Skin of body (tissue), 3 donors: ENCODE measurements at places on chromosomes 12 and 14. TPM values are rescaled to one million over a fixed set of nuclear protein-coding genes. Genes with fewer than 3 reads are reported as not detected.
A peak's percentile ranks its signal among the peaks of the same experiment; 100 is the strongest.

GRCh38 chr12:86623267-86623666, 367.1 kb upstream of the MGAT4C start:
- no peak for DNase-seq

DNA sequence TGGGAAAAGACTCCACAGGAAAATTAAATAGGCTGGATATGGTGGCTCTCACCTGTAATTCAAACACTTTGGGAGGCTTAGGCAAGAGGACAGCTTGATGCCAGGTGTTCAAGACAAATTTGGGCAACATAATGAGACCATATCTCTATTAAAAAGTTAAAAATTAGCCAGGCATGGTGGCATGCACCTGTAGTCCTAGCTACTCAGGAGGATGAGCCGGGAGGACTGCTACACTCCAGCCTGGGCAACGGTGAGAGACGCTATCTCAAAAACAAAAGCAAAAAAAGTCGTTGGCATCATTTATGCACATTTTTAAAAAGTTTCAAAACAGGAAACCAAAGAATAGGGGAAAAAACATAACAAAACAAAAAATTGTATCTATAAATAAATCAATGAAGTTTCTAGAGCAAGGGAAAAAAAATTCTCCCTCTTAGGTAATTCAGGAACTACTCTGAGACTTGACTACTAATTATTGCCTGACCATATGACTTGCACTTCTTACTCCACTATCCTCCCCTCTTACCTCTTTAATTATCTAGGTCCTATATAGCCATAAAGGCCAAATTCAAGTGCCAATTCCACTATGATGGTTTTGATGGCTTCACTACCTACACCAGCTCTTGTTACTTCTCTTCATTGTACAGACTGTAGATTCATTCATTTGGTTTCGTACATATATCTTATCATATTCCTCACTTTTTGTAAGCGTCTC, 1.6 kb downstream of the METTL3 start:
- no peak for DNase-seq

The GPRC5D gene
- total RNA-seq = 10.1 TPM

DNA sequence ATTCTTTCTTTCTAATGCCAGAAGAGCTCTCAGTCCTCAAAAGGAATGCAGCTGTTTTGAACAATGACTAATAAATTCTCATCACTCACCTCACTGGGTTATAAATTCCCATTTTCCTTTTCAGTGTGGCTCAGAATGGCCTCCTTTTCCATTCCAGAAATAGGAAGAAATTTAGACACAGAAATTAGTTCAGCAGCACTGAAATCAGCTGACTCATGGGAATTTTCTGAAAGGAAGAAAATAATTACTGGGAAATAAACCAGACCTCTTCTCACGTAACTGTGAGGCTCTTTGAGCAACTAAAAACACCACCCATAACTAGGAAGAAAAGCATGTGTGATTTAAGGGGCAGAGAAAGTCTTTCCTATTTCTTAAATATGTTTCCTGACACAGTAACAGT, 23.8 kb downstream of the CD163 start:
- no peak for DNase-seq

The DPPA3 gene
- total RNA-seq = not detected

The DDX51 gene
- total RNA-seq = 9.9 TPM

DNA sequence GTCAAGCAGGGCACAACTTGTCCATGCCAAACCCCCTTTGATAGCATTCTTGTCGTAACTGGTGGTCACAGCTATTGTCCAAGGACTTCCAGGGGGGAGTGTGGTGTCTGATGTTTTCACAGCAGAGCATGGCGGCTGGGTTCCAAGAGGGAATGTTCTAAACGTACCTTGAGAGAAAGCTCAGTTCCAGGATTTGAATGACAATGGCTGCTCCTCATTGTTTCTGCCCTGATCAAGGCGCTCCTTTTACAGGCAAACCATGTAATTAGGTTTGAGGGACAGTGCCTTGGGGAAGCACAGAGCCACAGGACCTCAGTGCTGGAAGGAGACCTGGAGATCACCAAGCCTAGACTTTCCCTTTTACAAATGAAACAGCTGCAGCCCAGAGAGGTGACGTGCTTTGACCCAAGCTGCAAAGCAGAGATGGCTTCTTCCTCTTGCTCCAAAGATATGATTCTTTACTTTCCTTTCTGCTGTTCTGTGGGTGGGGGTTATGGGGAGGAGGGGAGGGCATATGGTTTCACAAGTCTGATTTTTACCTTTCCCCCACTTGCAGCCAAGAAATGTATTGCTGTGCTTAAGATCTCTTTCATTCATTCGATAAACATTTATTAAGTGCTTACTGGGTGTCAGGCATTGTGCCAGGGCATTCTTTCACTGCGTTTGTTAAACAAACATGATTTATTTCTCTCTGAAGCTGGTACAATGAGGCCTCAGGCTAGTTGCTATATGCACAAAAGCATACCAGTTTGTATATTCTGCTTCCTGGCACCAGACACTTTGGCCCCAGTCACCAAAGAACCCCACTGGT, 172.8 kb downstream of the KTN1 start:
- peak; percentile 16 for DNase-seq

The FSCB gene
- 0.10 TPM for total RNA-seq

DNA sequence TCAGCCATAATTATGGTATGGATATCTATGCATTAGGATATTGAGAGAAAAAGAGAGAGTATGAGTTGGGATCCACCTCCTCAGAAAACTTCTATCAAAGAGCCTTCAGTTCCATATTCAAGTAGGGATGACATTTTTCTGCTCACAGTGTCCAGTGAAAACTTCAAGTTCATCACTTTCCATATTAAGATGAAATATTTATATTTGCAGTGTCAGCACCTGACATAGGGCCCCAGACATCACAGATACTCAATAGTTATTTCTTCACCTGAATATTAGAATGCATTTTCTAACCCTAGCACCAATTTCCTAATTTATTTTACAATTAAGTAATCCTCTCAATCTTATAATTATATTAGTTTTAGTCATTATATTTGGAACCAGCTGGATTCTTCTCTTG, 318.0 kb upstream of the MGAT4C start:
- no peak for DNase-seq

DNA sequence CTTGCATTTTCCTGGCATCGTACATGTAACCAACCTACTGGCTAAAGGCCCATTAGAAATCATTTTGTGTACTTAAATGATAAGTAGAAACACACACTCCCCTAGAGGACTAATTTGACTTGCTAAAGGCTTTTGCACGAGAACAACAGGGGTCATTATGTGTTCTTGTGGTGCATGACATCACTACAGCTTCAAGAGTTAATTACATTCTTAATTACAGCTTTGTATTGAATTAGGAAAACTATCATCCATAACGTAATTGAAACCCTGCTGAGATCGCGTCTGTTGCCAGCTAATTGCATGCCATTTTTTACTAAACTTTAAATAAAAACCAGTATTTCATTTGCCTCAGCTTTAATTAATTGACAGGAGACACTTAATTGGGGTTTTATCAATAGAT, 51.4 kb downstream of the TMEM132C start:
- DNase-seq = peak; percentile 72

- no peak for DNase-seq
These were observed 3.7 kb upstream of the TAS2R19 start for GRCh38 chr12:11026118-11026517.

- DNase-seq = no peak
These were observed 8.4 kb downstream of the TMEM19 start for GRCh38 chr12:71694099-71694820.

The DBX2 gene
- 0.10 TPM for total RNA-seq

DNA sequence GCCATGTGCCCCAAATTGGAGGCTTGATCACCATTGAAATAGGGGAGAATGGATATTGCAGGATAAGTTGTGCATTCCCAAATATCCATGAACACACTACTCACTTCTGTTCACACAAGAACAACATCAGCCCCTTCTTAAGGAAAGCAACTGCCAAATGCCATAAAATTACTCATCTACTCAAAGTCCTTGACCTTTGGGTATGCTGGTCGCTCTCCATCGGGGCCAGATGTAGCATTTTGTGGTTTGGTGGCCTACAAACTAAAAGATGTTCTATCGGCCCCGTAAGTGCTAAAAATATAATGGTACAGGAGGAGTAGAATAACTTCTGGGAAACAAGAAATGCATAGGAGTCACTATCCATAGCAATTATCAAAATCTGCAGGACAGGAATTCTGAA, 362.6 kb downstream of the AEBP2 start:
- DNase-seq = no peak

The TPH2 gene
- not detected for total RNA-seq

The CLEC4C gene
- 0.30 TPM for total RNA-seq

GRCh38 chr14:72737560-72737943, 156.3 kb downstream of the DPF3 start:
- DNase-seq = no peak

The SAMD15 gene
- total RNA-seq = 0.79 TPM

The LPCAT3 gene
- total RNA-seq = 24.9 TPM

The MSRB3 gene
- total RNA-seq = 23.8 TPM

GRCh38 chr12:12837025-12837812, 24.1 kb downstream of the DDX47 start:
- DNase-seq = no peak

The ASCL4 gene
- total RNA-seq = 1.6 TPM

The GDF3 gene
- total RNA-seq = not detected

The NEUROD4 gene
- total RNA-seq = not detected

GRCh38 chr12:91722072-91722471, 423.6 kb downstream of the BTG1 start:
- no peak for DNase-seq

GRCh38 chr12:9135903-9136310, 20.2 kb upstream of the A2M start:
- DNase-seq = no peak

The KLRF1 gene
- 0.39 TPM for total RNA-seq

The FAM181A gene
- total RNA-seq = not detected

GRCh38 chr14:96804895-96805294, 7.7 kb downstream of the VRK1 start:
- DNase-seq = no peak

- DNase-seq = no peak
These were observed 209.8 kb upstream of the NUDT4 start for GRCh38 chr12:93167841-93168492.

The CCDC196 gene
- not detected for total RNA-seq

DNA sequence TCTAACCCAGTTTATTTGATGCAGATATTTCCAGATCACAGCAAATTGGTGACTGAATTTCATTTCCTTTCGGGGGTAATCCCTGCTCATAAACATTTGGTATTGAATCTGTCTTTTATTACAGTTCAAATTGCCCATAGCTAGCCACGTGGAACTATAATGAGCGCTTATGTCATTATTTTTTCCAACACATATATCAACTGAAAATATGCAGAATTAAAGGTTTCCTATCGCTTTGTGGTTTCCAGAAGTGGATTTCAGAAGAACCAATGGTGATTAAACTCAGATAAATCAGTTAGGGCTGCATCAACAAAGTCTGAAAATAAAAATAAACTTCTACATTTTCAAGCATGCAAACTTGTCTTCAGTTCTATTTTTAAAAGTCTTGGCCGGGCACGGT, 111.9 kb downstream of the PIK3C2G start:
- peak; percentile 80 for DNase-seq

The TAS2R31 gene
- total RNA-seq = 13.5 TPM

DNA sequence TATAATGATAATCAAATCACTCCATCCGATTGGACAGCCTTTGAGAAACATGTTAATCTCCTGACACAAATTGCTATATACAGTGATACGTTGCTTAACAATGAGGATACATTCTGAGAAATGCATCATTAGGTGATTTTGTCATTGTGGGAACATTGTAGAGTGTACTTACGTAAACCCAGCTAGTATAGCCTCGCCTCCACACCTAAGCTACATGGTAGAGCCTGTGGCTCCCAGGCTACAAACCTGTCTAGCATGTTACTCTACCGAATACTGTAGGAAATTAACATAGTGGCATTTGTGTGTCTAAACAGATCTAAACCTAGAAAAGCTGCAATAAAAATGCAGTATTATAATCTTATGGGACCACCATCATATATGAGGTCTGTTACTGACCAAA, 128.6 kb upstream of the PWP1 start:
- no peak for DNase-seq
